ENCODE measurements at places on chromosomes 12 and 14.

DNA sequence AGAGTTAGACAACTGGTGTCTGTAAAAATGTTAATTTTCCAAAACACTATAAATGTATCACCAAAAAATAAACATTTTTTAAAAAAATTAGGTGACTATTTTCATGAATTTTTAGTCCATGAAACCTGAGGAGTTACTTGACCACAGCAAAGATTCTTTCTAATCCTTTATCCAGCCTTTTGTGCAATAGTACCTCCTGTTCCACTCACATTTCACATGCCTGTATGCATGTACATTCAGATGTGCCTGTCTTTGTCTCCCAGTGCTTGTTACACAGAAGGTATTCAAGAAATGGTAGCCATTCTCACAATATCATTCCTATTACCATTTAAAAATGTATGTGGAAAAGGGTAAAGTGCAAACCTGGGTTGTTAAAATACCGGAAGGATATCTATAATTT lies 857.0 kb downstream of the DIO2 start:
- DNase-seq: no peak

DNA sequence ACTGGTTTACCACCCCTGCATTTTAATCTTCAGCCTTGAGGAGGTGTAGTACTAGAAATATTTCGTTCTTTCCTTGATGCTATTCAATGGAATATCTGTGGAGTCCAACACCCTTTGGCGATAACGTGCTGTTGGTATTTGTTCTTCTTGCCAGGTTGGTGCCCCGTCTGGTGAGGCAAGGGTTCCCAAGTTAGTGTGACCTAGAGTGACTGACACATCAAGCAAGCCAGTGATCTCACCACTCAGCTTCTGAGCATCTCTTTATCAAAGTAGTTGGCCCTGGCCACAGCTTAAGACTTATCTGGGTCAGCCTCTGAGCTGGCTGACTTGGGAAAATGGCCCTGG lies 60.2 kb downstream of the PLXNC1 start:
- no peak for DNase-seq

DNA sequence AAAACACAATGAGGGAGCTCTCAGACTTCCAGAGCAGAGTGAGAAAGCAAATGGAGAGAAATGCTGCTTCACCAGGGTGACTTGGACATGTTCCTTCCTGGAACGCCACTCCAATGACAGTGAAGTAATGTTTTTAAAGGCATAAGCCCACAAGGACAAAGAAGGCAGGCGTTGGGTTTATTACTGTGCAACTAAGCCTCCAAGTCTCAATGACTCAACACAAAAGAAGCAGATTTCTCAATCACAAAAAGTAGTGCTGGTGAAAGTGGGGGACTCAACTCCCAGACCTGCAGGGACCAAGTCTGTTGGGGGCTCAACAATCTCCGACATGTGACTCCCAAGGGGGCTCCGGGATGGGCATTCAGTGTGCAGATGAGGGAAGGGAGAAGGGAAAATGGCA lies 505.2 kb downstream of the BCL11B start:
- no peak for DNase-seq

GRCh38 chr12:51334764-51335163 lies 10.8 kb upstream of the BIN2 start:
- DNase-seq: no peak

DNA sequence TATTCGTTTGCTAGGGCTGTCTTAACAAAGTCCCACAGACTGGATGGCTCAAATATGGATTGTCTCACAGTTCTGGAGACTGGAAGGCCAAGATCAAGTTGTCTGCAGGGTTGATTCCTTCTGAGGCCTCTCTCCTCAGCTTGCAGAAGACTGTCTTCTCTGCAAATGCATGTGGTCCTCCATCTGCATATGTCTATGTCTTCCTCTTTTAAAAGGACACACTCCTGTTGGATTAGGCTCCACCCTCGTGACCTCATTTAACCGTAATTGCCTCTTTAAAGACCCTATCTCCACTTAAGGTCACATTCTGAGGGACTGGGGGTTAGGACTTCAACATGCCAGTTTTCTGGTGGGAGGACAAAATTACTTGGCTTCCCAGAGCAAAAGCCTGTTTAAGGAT lies 123.3 kb downstream of the SLC38A6 start:
- DNase-seq: no peak

- no peak for DNase-seq
These were observed 956.4 kb upstream of the TMEM132C start for GRCh38 chr12:127310548-127310947.

GRCh38 chr14:48125654-48126053 lies 450.2 kb upstream of the MDGA2 start:
- DNase-seq: no peak

Measured in left lobe of liver (tissue), 2 donors.